Left colon (tissue), 2 donors: ENCODE measurements at places on chromosomes 16 and 17.

DNA sequence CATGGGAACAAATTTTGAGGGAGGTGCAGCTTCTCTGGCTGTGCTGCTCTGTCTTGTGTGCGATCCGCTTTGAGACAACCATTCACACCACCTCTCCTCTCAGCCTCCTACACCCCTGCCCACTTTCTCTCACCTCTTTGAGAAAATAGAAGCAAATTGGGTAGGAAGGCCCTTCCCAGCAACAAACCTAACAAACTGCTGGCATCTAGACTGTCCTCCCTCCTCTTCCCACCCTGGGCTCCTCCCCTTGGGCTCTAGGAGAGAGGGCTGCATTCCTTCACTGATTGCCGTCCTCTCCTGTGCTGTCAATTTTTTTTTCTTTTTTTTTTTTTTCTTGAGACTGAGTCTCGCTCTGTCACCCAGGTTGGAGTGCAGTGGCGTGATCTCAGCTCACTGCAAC lies 13.5 kb downstream of the CDIPT start:
- no peak for DNase-seq

DNA sequence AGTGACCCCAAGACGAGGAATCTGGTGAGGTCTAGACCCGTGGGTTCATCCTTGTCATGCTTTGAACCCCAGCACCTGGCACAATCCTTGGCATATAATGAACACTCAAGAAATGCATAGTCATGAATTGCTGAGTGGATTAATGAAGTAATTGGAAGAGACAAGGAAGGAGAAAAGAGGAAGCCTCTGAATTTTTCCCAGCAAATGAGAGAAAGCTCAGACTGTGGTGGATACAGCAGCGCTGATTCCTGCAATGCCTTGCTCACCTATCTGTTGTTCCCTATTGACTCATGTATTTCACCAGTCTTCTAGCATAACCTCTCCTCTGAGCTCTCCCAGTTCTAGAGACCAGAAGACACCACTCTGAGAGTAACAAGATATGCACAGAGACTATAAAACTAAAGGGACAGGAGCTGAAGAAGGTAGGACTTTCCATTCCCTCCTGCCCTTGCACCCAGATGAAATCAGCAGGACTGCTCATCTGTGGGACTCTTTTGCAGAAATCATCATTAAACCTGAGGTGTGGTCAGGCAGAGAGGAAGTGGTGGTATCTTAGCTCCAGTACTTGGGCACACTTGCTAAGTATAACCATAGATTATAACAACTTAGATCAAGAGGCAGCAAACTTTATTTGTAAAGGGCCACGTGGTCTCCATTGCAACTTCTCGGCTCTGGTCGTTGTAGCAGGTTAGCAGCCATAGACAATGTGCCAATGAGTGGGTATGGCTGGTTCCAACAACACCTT lies 102.8 kb downstream of the MAF start:
- DNase-seq = no peak

GRCh38 chr17:77856551-77857305 lies 101.8 kb upstream of the TNRC6C start:
- no peak for DNase-seq

- no peak for DNase-seq
Measured at GRCh38 chr17:2050300-2051060, 4.4 kb upstream of the HIC1 start.

GRCh38 chr16:88634994-88635670 lies 3.2 kb upstream of the IL17C start:
- no peak for DNase-seq
